ENCODE measurements at places on chromosomes 1 and 21.
A peak's percentile ranks its signal among the peaks of the same experiment; 100 is the strongest.

DNA sequence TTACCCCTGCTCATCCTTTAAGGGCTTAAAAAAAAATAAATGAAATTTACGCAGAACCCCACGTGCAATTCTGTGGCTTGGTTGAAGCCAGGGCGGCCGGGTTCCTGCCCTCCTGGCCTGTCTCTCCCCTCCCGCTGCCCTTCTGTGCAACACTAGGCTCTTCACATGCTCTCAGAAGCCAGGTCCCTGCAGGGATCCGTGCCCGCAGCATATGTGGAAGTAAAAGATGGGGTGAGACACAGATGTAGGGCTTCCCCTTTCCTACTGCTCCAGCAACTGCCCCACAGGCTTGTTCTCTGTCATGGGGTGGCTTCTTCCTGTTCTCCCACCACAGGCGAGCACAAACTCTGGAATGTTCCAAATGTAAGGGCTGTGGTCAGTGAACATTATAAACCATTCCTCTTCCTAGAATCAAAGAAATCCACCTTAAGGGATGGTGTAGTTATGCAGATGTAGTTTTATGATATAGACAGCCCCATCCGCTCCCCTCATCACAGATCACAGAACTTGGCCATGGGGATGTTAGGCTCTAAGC lies 535.4 kb downstream of the KIF26B start:
- H3K36me3 ChIP-seq = no peaks in the 10 kb centered on the region
- no peak overlapping the region for H3K4me3 ChIP-seq
- no peak overlapping the region for H3K27ac ChIP-seq
- no peaks in the 10 kb centered on the region for H3K4me1 ChIP-seq
- peaks cover 16% of the 10 kb centered on the region for H3K27me3 ChIP-seq

DNA sequence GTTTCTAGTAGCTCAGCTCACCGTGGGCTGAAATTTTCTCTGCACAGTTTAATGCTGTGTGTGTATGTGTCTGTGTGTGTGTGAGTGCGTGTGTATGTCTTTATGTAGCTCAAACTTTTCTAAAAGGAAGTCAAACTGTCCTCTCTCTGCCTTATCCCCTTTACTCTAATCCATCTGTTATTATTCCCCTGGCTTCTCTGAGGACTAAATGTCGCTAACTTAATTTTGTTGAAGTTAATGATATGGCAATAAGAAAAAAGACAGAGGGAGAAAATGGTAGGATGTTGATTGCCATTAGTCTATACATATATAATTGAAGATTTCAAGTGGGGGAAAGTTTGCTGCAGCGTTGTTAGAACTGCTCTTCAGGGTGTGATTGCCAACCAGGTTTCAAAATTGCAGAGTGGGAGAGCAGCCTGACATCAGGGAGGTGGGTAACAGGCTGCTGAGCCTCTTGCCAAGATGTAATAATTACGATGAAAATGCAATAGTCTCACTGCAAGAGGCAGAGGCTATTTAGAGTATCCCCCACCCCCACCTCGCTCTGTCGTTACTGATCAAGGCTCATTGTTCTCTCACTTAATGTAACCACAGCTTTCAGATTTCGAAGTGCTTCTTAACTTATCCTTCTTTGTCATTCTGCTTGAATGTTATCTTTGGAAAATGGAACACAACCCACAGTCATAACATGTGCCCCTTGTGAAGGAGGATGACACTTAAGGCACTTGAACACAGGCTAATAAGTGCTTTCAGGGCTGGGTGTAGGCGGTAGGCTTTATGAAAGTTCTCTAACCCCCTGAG lies 559.0 kb upstream of the PLXNA2 start:
- no peak overlapping the region for H3K27ac ChIP-seq
- H3K4me3 ChIP-seq = no peak overlapping the region
- peaks cover 1% of the 10 kb centered on the region for H3K36me3 ChIP-seq
- DNase-seq = no peak

- H3K4me1 ChIP-seq = no peaks in the 10 kb centered on the region
- no peak overlapping the region for H3K27ac ChIP-seq
- H3K27me3 ChIP-seq = no peaks in the 10 kb centered on the region
- DNase-seq = no peak
Measured at GRCh38 chr21:40339050-40339449, 471.8 kb downstream of the PCP4 start.

DNA sequence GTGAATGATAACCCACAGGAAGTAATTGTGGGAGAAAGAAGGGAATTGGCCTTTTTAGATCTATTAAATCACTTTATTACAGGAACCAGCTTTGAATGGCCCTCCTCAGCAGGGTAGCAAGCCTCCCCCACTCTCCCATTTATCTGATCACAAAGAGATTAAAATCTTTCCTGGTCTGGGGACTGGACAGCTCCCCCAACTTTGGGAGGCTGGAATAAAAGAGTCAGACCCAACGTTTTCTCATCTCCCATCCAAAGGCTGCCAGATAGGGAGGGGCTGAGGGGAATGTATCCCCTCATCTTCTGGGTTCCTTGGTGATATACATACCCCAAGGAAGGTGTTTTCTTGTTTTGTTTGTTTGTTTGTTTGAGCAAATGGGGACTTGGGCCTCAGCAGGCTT lies 2.4 kb downstream of the LIN28A start:
- H3K4me3 ChIP-seq = no peak overlapping the region
- no peak for DNase-seq
- no peak overlapping the region for H3K27ac ChIP-seq
- peaks cover 7% of the 10 kb centered on the region for H3K36me3 ChIP-seq
- peaks cover 28% of the 10 kb centered on the region for H3K4me1 ChIP-seq

DNA sequence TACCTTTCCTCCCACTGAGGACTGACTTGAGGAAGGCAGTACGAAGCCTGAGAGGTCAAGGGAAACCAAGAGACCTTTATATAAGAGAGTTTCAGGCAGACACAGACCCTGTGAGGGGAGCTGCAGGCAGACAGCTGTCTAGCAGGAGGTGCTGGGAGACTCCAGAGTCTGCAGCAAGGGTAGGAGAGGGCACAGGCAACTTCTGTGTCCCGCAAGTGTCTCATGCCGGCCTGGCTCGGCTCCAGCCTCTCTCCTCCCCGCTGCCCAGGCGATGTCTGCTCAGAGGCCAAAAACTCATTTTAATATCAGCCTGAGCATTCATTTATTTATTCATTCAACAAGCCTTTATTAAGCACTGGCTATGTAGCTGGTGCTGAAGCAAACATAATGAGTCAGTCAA lies 83.0 kb downstream of the KIRREL1 start:
- no peak overlapping the region for H3K27ac ChIP-seq
- no peak for DNase-seq
- no peaks in the 10 kb centered on the region for H3K4me1 ChIP-seq
- no peaks in the 10 kb centered on the region for H3K36me3 ChIP-seq

GRCh38 chr1:38153778-38154470 lies 107.3 kb upstream of the POU3F1 start:
- H3K4me1 ChIP-seq = no peaks in the 10 kb centered on the region
- no peak for DNase-seq
- no peak overlapping the region for H3K27ac ChIP-seq
- H3K27me3 ChIP-seq = peaks cover 50% of the 10 kb centered on the region
- H3K36me3 ChIP-seq = peaks cover 1% of the 10 kb centered on the region

GRCh38 chr1:177687544-177687943 lies 282.3 kb downstream of the SEC16B start:
- DNase-seq = no peak
- H3K27ac ChIP-seq = no peak overlapping the region
- H3K27me3 ChIP-seq = no peaks in the 10 kb centered on the region

DNA sequence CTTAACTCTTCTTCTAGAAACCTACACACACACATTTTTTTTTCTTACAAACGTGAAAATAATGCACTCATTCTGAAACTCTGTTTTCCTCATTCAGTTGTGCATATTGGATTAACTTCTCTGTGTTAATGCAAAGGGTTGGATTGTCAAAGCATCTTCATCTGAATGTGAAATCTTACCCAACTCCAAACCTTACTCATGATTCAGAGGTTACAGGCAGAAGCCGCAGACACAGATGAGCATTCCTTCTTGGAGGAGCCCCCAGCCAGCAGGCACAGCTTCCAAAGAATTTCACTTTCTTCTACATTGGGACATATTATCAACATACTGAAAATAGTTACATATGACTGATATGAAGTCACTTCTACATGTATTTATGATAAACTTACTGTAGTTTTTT lies 15.7 kb downstream of the PATJ start:
- H3K36me3 ChIP-seq = peaks cover 3% of the 10 kb centered on the region
- H3K4me1 ChIP-seq = peaks cover 5% of the 10 kb centered on the region
- H3K4me3 ChIP-seq = no peak overlapping the region
- H3K27ac ChIP-seq = no peak overlapping the region
- no peak for DNase-seq

- no peaks in the 10 kb centered on the region for H3K27me3 ChIP-seq
- peaks cover 33% of the 10 kb centered on the region for H3K4me1 ChIP-seq
- no peak overlapping the region for H3K4me3 ChIP-seq
- peak overlapping the region; percentile 75 for H3K27ac ChIP-seq
Measured at GRCh38 chr21:44304877-44305293, 5.0 kb downstream of the PFKL start.

Data from central memory CD8-positive, alpha-beta T cell (primary cell).